ENCODE measurements at places on chromosomes 1 and 21. TPM values are rescaled to one million over a fixed set of nuclear protein-coding genes. Genes with fewer than 3 reads are reported as not detected.
A peak's percentile ranks its signal among the peaks of the same experiment; 100 is the strongest.

DNA sequence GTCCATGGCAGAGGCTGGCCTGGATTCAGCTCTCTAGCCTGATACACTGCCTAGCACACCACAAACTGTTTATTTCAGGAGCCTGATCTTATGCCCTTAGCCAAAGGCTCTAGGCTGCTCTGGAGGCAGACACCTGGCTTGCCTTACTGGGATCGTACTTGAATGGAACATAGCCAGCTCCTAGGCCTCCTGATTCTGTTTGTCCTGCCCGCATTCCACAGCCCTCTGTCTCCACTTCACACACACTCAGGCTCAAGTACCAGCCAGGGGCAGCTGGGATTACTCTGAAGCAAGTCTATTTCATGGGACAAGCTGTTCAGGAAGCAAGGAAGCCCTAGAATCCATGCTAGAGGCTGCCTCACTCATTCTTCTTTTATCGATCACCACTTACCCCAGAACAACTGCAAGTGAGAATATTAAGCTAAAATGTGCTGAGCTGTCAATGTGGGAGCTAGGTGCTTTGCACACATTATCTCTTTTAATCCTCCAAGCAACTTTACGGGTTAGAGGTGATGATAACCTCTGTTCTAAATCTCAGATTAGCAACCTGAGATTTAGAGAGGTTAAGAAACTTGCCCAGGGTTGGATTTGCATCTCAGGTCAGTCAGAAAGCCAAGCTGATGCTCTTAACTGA lies 31.1 kb upstream of the CYP4B1 start:
- H3K27me3 ChIP-seq, result no peaks in the 10 kb centered on the region
- no peaks in the 10 kb centered on the region for H3K4me1 ChIP-seq
- no peak overlapping the region for H3K4me3 ChIP-seq
- no peaks in the 10 kb centered on the region for H3K36me3 ChIP-seq
- H3K27ac ChIP-seq, result no peak overlapping the region

DNA sequence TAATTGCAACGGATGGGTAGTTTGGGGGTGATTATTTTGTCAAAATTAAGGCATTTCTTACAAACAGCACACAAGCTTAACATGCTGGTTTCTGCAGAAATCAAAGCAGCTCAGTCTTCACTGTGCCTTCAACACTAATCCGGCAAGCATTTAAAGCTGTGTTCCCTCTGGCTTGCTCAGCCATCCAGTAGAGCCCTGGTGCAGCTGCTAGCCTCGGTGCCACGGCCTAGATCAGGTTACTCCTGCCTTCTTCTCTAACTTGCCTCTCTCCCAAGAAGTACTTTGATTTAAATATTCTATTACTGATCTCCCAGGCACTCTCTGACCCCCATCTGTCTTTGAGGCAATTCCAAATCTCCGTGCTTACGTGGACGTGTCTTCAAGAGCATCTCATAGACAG lies 85.6 kb downstream of the GREM2 start:
- H3K36me3 ChIP-seq, result no peaks in the 10 kb centered on the region
- no peak overlapping the region for H3K4me3 ChIP-seq
- no peaks in the 10 kb centered on the region for H3K27me3 ChIP-seq
- no peak overlapping the region for H3K27ac ChIP-seq
- no peaks in the 10 kb centered on the region for H3K4me1 ChIP-seq

DNA sequence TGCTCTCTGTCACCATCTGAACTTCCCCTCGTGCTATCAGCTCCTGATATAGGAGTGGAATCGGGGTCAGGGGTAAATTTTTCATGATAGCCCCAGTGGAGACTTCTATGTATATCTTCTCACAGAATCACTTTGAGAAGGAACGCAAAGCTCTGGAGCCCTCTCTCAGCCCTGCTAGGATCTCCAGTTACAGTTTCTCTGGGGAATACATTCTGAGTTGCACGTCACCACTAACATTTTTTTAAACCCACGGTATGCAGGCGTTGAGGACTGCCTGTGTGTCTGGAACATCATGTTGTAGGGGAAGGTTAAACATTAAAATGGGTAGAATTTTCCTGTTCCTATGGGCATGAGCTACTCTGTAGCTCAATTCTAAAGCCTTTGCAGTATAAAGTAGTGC lies 116.4 kb upstream of the FAM78B start:
- no peaks in the 10 kb centered on the region for H3K27me3 ChIP-seq
- no peaks in the 10 kb centered on the region for H3K36me3 ChIP-seq
- DNase-seq, result no peak
- H3K4me3 ChIP-seq, result no peak overlapping the region
- no peak overlapping the region for H3K27ac ChIP-seq

DNA sequence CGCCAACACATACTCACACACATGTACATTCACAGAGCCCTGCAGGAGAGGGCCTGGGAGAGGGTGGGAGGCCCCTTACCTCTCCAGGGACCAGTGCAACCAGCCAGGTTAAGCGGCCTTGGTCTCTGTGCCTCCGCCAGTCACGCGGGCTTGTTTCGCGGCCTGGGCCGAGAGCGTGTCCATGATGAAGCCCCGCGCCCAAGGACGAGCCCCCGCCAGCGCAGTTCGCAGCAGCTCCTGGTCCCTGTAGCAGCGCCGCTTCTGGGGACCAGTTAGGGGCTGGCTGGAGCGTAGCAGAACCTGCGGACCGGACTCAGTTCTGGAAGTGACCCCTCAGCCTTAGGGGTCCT lies 7.3 kb upstream of the FAM167B start:
- no peaks in the 10 kb centered on the region for H3K36me3 ChIP-seq
- peak overlapping the region; percentile 77 for H3K4me3 ChIP-seq
- no peak for DNase-seq
- H3K27ac ChIP-seq, result peak overlapping the region; percentile 89
- H3K4me1 ChIP-seq, result peaks cover 39% of the 10 kb centered on the region
- H3K27me3 ChIP-seq, result no peaks in the 10 kb centered on the region

- H3K4me1 ChIP-seq, result no peaks in the 10 kb centered on the region
- no peaks in the 10 kb centered on the region for H3K36me3 ChIP-seq
- H3K27ac ChIP-seq, result no peak overlapping the region
- no peaks in the 10 kb centered on the region for H3K27me3 ChIP-seq
Observed at GRCh38 chr1:186050360-186050759, 316.2 kb downstream of the HMCN1 start.

ATP1A4 gene
- total RNA-seq, result not detected

RGS8 gene
- not detected for total RNA-seq

GRCh38 chr1:66575739-66576138 lies 41.8 kb downstream of the SGIP1 start:
- H3K27ac ChIP-seq, result no peak overlapping the region
- peaks cover 13% of the 10 kb centered on the region for H3K4me1 ChIP-seq
- no peak overlapping the region for H3K4me3 ChIP-seq
- no peak for DNase-seq

- H3K27me3 ChIP-seq, result no peaks in the 10 kb centered on the region
- H3K4me1 ChIP-seq, result no peaks in the 10 kb centered on the region
- no peak for DNase-seq
- H3K27ac ChIP-seq, result no peak overlapping the region
- no peaks in the 10 kb centered on the region for H3K36me3 ChIP-seq
Observed at GRCh38 chr1:236099355-236099974, 34.6 kb upstream of the NID1 start.

AKNAD1 gene
- 3.9 TPM for total RNA-seq

DNA sequence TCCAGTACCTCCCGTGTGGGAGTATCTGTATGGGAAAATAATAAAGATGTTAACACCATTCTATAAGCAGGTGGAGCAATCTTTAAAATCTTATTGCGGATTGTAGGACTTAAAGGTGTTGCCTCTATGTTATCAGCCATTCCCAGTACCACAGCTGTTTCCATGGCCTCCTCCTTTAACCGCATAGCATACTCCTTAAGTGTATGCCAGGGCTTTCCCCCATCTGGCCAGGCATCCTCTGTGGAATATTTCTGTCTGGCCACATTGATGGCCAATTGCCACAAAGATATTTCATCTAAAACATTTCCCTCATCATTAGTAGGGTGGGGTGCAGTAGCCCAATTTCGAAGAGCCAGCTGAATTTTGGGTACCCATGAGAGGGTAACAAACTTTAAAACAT lies 7.3 kb upstream of the STUM start:
- H3K27ac ChIP-seq, result no peak overlapping the region
- H3K4me1 ChIP-seq, result peaks cover 8% of the 10 kb centered on the region
- H3K4me3 ChIP-seq, result no peak overlapping the region
- no peaks in the 10 kb centered on the region for H3K27me3 ChIP-seq

DNA sequence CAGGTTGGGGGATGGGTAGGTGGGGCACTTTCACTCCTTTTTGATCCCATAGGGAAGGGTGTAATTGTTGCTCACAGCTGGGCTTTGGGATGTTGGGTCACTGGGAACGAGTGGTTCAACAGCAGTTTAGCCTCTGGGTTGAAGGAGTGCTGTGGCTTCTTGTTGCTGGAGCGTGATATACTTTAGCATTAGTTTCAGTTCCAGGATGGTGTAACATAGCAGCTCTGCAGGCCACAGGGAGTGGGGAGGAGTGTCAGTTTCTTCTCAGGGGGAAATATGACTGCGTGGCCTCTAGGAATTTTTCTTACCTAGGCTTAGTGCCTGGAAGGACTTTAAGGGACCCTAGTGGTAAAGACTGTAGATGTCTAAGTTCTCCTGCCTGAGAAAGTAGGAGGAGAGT lies 1105.3 kb upstream of the TMPRSS15 start:
- H3K27me3 ChIP-seq, result no peaks in the 10 kb centered on the region
- no peaks in the 10 kb centered on the region for H3K4me1 ChIP-seq
- no peak for DNase-seq
- no peak overlapping the region for H3K27ac ChIP-seq

DNA sequence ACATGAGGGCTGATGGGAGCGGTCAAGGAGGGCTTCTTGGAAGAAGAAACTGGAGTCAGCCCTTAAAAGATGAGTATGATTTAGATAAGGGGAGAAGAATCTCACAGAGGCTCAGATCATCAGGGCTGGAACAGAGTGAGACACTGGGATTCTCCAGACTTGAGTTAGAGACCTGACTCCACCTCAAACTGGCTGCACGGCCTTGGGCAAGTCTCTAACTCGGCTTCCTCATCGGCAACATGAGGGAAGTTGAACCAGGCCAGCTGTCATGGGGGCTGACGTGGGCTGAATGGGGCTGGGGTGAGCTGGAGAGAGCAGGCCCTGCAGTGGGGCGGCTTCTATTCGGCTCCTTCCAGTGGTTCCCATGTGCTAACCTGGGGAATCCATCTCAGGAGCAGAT lies 2.5 kb downstream of the C1QC start:
- H3K27me3 ChIP-seq, result no peaks in the 10 kb centered on the region
- no peak overlapping the region for H3K27ac ChIP-seq
- DNase-seq, result no peak
- no peaks in the 10 kb centered on the region for H3K4me1 ChIP-seq

DNA sequence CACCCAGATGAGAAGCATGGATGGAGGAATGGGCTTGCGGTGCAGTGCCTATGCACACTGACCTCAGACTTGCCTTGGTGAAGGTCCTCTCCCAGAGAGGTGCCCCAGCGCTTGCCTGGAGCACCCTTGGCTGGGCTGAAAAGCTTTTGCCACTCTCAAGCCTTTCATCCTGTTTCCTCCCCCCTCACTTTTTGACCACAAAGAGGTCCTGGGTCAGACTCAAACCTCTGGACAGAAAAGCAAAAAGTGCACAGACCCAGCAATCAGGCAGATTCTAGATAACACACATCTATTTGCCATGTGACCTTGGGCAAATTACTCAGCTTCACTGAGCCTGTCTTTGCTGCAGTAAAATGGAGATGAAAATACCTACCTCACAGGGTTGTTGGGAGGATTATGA lies 7.3 kb downstream of the TMEM35B start:
- no peak overlapping the region for H3K27ac ChIP-seq
- no peaks in the 10 kb centered on the region for H3K36me3 ChIP-seq
- peaks cover 4% of the 10 kb centered on the region for H3K4me1 ChIP-seq

LAD1 gene
- total RNA-seq, result 91.8 TPM

HCN3 gene
- total RNA-seq, result 4.2 TPM

DNA sequence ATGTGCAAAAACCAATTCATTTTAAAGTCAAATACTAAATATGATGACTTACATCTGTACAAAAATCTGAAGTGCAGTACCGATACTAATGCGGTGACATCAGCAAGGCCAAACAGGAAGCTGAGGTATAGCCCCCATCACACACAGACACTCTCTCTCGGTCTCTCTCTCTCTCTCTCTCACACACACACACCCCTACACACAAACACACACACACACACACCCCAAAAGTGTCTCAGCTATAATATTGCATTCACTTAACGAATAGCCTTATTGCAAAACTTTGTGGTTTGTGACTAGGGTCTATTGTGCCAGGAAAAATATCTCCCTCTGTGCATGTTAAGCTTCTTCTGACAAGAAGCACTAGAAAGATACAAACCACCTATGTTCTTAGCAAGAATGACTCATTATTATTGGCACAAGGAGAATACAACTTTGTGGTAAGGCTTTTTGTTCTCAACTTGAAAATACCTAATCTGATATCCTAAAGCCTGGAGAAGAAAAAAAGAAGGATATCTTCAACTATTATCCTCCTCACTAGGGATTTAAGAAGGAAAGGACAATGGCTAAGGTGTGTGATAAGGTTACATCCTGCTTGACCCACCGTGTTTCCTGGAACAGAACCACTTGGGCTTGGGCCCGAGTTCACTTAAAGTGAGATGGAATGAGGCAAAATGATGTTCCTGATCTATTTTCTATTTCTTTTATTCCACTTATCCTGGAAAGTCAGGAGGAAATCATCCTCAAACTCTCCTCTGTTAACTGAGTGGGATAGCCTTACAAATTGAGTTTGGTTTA lies 107.1 kb downstream of the NIBAN1 start:
- peaks cover 25% of the 10 kb centered on the region for H3K4me1 ChIP-seq
- no peaks in the 10 kb centered on the region for H3K27me3 ChIP-seq
- H3K36me3 ChIP-seq, result no peaks in the 10 kb centered on the region
- DNase-seq, result no peak

DNA sequence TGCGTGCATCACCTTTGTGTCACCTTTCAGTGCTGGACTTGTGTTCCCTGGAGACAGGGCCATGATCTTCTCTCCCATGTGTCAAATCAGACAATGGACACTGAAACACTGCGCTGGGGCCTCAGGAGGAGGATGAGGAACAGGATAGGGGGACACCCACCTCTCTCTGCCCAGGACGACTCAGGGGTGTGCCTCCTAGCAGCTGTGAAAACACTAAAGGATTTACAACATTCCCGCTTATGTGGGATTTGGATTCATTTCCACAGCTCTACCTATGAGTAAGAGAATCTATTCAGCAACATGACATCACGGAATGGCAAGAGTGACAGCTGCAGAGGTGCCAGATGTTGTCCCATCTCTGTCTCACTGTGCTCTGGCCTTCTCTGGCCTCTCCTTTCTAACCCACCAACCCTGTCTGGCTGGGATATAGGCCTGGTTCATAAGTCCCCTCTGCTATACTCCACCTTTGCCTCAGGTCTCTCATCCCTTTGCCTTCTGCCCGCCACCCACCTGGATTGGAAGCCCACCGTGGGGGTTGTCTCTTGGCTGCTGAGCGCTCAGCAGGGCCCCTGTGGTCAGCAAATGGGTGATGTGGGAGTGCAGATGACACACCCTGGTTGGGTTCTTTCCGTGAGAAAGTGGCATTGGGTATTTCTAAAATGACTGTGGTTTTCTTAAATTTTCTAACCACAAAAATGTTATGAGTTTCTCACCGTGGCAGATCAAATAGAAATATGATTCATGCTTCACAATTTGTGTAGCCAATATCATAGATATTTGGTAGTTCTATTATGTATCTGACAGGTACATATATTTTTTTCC lies 47.1 kb upstream of the TLR5 start:
- DNase-seq, result no peak
- H3K27ac ChIP-seq, result no peak overlapping the region
- no peaks in the 10 kb centered on the region for H3K27me3 ChIP-seq
- H3K36me3 ChIP-seq, result no peaks in the 10 kb centered on the region
- no peaks in the 10 kb centered on the region for H3K4me1 ChIP-seq
- H3K4me3 ChIP-seq, result no peak overlapping the region

Measured in vagina (tissue), 2 donors.